ENCODE measurements at places on chromosomes 13 and 19.

- DNase-seq, result peak; percentile 86
Observed at GRCh38 chr19:11535792-11536595, 2.7 kb upstream of the CNN1 start.

- no peak for DNase-seq
Observed at GRCh38 chr13:98797456-98797855, 45.0 kb upstream of the SLC15A1 start.

DNA sequence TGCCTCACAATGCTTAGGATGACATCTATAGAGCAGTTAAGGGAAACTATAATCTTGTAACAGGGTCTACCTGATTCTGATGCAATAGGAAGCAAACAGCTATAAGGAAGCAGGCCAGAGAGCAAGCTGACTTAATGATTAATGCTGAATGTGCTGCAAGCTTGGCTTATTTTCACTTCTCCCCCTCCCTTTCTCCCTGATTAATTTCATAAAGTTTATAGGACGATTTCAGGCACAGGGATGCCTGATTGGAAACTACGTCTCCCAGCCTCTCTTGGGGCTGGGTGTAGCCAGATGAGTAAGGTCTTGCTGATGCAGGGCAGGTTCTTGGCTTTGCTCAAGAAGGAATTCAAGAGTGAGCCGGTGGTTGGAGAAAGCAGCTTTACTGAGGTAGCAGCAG, 82.8 kb upstream of the MRI1 start:
- no peak for DNase-seq

DNA sequence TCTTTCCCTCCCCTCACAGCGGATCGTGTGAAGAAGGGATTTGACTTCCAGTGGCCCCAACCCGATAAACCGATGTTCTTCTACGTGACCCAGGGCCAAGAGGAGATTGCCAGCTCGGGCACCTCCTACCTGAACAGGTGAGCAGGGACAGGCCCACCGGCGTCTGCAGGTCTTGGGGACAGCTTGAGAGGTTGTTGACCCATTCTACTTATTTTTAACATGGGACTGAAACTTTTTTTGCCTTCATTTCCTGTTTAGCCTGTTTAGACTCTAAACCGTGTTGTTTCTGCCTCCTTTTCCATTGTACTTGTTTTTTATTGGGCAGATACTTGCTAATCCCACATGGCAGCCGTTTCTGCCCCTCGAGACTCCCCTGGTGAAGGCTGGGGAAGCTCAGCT, 28.5 kb downstream of the UPF1 start:
- no peak for DNase-seq

DNA sequence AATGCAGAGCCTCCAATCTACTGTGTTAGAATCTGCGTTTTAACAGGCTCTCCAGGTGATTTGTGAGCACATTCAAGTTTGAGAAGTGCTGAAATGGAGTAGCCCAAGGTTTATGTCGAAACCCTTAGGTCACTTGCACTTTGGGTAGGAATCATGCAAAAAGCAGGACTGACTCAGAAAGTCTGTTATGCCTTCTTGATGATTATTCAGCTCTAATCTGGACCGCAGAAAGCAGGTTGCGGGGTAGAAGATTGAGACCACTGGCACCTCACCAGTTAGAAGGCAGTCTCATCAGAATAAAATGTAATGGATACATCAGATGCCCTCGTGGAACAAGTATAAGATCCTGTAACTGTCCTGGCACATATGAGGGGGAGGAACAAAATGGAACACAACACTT, 326.3 kb downstream of the DCLK1 start:
- no peak for DNase-seq

GRCh38 chr19:47742634-47743033, 2.7 kb upstream of the NOP53 start:
- DNase-seq, result no peak

- DNase-seq, result no peak
Observed at GRCh38 chr13:66995203-66995611, 234.9 kb downstream of the PCDH9 start.

DNA sequence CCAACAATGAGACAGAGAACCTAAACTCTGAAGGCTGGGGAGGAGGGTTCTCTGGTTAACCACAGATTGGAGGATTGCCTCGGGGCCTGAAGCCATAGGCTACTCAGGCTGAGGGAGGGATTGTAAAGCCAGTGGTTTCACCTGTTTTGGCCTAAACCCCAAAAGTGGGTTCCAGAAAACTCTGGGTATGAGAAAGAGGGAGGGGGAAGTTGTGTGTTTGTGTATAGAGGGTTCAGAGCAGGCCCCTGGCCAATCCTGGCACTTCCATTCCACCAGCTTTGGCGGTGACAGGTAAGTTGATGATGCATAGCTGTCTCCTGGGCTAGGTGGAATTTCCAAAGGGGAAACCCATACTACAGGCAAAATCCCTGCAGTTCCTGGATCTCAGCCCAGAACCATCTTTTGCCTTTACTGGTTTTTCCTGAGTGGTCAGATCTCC, 13.5 kb upstream of the CCDC97 start:
- no peak for DNase-seq

DNA sequence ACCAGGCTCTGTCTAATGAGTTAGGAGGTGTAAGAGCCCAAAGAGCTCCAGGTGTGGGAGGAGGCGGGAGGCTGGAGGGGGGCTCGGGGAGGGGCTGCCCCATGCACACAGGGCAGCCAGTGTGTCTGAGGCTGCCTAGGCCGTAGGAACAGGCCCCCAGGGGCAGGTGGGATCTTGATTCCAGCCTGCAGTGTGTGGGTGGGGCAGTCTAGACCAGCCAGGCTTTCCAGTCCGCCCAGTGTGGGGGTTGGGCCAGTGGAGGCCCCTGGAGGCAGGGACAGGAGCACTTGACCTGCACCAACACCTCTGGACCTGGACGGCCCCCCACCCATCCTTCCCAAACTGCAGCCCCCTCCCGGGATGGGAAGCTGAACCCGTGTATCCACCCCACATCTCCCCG, 5.4 kb upstream of the CAMSAP3 start:
- DNase-seq, result no peak

DNA sequence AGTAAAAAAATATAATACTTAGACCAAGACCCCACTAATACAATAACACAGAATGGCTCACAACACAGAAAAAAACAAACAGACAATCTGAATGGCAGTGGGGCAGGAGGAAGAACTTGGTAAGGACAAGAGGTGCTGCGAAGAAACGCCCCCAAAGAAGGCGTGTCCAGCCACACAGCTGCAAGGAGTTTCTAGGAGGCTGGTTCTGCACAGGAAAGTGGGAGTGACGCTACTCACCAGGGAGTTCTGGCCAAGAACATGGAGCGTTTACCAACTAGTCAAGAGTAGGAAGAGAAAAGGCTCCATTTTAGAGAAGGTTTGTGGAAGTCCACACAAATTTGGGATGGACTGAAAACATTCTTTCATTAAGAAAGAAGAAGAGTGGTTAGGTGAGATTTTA, 95.3 kb upstream of the SLC15A1 start:
- DNase-seq, result no peak

DNA sequence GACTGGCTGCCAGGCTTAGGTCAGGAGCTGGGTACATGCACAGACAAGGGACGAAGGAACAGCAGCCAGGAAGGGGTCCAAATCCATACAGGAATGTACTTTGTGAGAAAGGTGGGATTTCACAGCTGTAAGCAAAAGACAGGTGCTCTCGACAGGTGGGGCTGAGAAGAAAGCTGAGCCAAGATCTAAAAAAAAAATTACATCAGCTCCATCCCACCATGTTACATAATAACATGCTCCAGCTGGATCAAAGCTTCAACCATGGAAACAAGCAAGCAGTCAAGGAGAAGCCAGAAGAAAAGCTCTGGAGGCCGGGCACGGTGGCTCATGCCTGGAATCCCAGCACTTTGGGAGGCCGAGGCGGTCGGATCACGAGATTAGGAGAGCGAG, 8.0 kb downstream of the UBXN6 start:
- DNase-seq, result no peak

DNA sequence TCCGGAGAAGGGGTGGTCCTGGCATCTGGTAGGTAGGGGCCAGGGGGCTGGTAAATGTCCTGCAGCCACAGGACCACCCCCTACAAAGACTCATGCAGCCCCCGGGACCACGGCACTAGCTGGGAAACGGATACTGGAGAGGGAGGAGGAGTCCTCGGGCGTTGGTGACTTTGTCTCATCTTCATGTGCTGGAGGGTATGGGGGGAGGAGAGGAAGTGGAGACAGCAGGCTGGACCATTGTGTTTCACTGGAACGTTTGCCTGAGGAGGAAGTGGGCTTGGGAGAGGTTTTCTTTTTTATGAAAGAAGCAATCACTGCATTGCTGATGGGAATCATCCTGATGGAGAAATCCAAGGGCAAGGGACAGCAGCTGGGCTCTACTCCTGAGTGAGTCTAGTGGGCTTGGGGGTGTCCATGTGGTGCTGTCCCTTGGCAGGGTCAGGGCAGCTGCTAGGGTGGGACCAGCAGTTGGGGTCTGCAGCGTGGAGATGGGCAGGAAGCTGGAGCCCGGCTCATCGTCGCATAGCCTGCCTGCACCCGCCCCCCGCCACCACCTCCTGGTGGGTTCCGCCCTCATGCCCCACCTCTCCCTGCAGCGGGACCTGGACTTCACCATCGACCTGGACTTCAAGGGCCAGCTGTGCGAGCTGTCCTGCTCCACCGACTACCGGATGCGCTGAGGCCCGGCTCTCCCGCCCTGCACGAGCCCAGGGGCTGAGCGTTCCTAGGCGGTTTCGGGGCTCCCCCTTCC, 1.7 kb upstream of the ADM5 start:
- DNase-seq, result no peak

DNA sequence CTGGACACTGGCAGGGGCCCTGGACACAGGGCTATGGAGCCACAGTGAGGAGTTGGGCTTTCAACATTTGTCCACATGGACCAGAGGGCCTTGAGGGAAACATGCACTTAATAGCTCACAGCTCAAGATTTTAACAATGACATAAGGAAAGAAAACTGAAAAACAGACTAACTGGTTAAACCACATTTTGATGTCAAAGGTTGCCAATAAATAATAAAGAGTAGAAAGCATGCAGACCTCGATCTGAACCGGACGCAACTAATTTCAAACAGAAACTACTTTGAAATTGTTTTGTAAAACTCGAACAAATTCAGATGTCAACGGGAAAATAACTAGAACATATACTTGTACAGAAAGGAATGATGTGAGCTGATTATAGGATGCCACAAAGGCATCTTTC, 15.5 kb upstream of the ZNF888 start:
- DNase-seq, result no peak

DNA sequence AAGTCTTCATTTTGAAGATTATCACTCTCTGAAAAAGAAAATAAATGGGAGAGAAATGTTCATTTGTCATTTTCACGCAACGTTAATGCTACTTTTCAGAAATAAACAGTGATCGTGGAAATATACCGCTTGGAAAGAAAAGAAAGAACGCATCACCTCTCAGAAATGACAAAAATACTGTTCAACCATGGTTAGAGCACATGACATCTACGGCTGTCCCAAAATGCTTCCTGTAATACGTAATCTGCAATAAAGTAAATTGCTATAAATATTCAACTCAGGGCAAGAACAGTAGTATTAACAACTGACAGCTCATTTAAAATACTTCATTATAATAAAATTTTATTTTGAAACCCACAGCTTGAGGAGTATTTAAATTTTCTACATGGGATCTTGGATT, 15.2 kb downstream of the LATS2 start:
- DNase-seq, result no peak

DNA sequence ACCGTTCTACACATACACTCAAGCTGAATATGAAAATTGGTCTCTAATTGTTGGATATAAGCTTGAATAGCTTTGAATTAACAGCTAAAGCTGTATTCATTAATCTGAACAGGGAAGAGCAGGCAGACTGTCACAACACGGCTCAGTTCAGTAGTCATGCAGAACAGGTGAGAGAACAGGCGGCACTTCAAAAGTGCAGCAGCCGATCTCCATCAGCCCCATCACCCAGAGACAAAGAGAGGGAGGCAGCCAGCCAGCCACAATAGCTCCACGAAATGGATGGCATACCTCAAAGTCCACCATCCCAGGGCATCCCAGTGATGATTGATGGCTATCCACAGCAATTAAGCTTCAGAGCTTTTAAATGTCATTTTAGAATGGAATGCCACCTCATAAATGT, 419.2 kb downstream of the OLFM4 start:
- no peak for DNase-seq

DNA sequence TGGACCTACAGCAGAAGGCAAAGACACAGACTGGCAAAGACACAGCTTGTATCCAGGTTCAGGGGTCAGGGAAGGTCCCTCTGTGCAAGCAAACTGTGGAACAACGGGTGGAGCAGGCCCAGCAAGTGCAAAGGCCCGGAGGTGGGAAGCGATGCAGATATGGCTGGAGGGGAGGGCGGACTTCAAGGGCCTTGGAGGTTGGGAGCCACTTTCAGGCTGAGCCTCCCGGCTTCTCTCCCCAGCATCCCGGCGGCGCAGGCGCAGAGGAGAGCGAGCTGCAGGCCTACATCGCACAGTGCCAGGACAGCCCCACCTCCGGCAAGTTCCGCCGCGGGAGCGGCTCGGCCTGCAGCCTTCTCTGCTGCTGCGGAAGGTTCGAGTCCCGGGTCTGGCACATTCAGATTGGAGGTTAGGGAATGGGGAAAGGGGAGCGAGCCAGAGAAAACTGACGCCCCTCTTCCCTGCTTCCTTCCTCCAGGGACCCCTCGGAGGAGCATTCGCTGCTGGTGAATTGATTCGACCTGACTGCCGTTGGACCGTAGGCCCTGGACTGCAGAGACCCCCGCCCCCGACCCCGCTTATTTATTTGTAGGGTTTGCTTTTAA, 2.1 kb upstream of the PNPLA6 start:
- DNase-seq, result no peak

DNA sequence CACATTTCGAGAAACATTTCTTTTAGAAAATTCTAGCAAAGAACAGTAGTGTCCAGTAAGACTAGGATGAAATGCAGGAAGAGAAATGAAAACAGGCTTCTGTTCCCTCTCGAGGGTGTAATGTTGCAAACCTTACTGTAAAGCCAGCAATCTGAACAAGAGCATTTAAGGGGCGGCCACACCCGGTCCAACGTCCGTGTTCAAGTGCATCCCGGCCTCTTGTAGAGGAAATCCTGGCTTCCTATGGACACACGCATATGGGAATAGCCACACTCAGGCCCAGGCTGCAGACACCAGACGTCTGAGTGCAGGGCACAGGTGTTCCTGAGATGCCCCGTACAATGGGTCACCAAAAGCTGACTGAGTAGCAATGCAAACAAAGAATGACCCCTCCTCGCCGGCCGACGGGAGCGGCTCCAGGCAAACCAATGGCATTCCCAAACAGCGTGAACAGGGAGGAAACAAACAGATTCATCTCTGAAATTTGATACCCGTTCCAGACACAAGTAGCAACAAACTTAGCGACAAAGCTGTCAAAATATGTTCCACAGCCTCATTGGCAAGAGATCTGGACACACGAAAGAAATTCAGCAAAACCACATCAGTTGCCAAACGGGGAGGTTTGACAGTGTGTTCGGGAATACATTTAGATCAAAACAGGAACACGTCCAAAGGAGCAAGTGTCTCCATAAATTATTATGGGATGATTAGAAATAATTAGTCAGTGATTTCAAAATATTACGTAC, 278.6 kb upstream of the TSHZ3 start:
- no peak for DNase-seq

DNA sequence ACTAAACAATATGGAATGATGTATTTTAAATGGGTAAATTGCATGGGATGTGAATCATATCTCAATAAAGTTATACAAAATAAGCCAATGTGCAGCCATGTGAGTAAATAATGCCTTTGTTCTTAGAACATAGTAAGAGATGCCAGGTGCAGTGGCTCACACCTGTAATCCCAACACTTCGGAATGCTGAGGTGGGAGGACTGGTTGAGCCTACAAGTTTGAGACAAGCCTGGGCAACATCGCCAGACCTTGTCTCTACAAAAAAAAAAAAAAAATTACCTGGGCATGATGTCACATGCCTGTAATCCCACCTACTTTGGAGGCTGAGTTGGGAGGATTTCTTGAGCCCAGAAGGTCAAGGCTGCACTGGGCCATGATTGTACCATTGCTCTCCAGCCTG, 230.7 kb downstream of the RFC3 start:
- DNase-seq, result no peak

Measured in activated T-cell treated with anti-CD3 and anti-CD28 coated beads, Interleukin-2, amount 50 U/mL, for 1 hour (primary cell).